ENCODE measurements at places on chromosomes 3 and 15.

DNA sequence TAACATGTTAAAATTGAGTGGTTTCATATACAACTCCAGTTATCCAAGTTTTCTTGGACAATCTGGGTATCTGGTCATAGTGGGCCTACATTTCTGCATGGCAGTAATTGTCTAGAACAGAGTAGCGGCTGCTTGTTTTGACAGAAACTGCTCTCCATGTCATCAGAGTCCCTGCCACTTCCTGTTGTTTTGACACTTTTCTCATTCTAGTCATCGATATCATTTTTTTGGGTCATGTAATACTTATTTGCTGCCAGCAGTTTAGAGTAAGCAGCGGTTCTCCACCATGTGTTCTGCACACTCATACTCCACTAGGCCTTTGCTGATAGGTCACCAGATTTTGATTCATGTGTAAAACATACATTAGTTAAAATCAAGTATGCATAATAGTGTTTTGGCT is 81.5 kb downstream of the SLC25A26 start:
- DNase-seq, result peak; percentile 11

GRCh38 chr3:167115331-167115934 is 264.7 kb downstream of the ZBBX start:
- DNase-seq, result no peak

- DNase-seq, result no peak
Observed at GRCh38 chr3:97958796-97959195, 13.4 kb downstream of the RIOX2 start.

- no peak for DNase-seq
Observed at GRCh38 chr15:67968564-67968963, 85.6 kb upstream of the PIAS1 start.

DNA sequence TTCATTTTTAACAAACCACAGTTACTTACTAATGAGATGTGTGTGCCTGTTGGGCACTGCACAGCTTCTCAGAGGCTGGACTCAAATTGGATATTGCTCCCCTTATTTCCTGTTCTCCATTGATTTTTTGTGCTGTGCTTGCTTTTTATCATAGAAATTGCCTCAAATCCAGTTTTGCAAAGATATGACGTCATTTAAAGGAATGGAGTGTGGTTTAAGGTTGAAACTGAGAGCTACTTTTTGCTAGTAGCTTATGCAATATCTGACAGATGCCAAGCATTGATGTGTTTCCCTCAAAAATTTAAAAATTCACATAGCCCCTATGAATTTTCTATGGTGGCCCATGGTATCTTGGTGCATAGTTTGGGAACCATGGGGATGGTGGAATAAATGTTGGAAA is 67.7 kb upstream of the ROPN1 start:
- DNase-seq, result peak; percentile 45

- no peak for DNase-seq
Observed at GRCh38 chr15:88100181-88100580, 156.4 kb downstream of the NTRK3 start.

GRCh38 chr3:119825820-119826219 is 43.9 kb downstream of the NR1I2 start:
- DNase-seq, result no peak

DNA sequence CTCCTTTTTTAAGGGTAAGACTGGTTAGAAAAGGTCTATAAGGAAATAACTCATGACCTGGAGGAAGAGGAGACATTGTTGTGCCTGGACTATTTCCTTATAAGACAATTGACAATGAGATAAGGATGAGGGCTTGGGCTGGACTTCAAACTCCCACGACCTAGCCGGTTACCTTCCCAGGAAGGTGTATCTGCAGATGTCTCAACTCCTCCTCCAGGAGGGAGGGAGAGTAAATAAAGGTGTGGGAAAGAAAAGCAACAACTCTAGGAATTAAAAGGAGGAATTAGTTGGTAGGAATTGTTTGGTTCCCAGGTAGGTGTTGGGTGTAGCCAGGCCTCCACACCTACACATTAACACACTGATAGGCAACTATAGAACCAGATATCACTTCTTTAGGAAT is 97.8 kb upstream of the TBL1XR1 start:
- no peak for DNase-seq

GRCh38 chr3:16146015-16146730 is 28.3 kb upstream of the GALNT15 start:
- DNase-seq, result no peak

- DNase-seq, result peak; percentile 49
Observed at GRCh38 chr15:40097968-40098476, 10.7 kb downstream of the BMF start.

DNA sequence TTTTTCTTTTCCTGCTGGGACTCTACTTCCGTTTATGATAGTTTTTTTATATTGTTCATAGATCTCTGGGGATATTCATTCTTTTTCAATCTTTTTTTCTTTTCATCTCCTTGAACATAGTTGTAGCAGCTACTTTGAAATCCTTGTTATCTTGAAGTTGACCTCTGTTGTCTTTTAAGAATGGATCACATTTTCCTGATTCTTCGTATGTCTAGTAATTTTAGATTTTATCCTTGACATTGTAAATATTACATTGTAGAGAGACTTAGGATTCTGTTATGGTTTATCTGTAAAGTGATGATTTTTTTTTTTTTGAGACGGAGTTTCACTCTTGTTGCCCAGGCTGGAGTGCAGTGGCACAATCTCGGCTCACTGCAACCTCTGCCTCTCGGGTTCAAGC is 20.5 kb downstream of the MKRN2 start:
- no peak for DNase-seq

GRCh38 chr3:176554791-176555654 is 642.3 kb downstream of the TBL1XR1 start:
- no peak for DNase-seq

DNA sequence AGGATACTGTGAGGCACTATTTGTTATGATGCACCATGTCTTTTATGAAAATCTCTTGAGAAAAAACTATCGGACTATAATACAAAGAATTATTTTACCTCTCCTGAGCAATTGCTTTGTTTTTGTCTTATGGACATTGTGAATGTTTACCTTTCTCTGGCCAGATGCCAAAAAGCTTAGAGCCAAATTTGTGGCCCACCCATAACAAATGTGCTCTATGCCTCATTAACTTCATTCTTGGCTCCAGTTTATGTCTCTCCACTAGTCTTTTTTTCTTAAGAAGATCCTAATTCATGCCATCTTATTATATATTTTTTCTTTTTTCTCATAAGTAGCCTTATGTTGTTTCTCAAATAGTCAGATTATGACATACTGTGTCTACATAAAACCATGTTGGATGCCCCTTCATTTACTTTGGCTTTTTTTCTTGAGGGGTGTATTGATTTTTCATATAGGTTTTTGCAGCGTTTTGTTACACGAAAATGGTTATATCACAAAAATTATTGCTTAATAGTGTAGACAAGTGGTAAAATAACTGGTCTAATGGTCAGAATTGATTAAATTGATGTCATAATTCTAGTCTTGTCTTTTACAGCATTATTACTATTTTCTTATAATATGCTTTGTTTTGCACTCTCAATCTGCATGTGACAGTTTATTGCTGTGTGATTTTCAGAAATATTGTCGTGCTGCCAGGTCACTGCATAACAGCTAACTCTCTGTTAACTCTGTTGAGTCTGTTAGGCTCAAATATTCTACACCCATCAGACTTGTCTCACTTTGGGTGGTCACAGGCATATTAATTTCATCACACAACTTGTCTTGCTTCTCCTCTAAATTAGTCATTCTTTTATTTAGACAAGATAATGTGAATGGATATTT is 18.2 kb downstream of the SENP8 start:
- DNase-seq, result no peak

DNA sequence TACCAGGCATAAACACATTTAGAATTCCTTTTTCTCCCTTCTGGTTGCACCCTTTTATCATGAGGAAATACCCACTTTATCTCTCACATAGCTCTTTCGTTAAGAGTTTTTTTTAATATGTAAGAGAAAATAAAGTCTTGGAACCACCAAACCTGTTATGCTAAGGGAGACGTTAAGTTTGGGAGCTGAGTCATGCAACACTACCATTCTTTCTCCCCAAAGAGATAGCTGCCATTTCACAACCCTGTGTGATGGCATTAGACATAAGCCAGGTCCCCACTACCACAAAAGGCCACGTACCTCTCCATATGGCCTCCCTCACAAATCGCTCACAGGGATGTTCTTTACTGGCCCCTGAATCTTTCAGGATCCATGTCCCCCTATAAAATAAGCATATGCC is 7.6 kb upstream of the NIPA1 start:
- DNase-seq, result no peak

DNA sequence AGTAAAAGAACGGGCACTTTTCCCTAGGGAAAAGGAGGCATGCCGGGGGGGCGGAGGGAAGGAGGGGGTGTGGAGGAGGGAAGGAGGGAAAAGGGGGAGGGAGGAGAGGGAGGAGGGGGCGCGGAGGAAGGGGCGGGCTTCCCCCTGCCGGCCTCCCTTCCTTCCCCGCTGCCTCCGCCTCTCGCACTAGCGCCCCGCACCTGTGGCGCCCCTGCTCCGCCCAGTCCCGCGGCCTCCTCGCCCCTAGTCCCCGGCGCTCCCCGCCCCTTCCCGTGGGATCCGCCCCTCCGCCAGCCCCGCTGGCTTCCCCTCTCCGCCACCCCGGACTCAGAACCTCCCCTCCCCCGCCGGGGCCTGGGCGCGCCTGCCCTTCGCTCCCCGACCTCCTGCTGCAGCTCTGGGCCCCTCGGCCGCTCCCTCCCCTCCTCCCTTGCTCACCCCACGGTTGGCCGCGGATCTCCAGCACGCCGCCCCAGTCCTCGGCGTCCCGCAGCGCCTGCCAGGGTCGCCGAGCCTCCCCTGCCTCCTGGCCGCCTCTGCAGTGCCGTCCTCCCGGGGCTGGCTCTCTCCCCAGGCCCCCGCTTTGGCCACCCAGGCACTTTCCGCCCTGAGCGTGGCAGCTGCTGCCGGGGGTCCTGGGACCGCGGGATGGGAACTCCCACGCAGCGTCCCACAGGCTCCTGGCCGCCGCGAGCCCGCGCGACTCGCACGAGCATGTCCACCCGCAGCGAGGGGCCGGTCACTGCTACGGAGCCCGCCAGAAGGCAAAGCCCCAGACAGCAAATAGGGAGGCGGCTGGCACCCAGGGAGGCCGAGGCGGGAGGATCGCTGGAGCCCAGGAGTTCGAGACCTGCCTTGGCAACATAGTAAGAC is 147.4 kb downstream of the TJP1 start:
- DNase-seq, result peak; percentile 59

DNA sequence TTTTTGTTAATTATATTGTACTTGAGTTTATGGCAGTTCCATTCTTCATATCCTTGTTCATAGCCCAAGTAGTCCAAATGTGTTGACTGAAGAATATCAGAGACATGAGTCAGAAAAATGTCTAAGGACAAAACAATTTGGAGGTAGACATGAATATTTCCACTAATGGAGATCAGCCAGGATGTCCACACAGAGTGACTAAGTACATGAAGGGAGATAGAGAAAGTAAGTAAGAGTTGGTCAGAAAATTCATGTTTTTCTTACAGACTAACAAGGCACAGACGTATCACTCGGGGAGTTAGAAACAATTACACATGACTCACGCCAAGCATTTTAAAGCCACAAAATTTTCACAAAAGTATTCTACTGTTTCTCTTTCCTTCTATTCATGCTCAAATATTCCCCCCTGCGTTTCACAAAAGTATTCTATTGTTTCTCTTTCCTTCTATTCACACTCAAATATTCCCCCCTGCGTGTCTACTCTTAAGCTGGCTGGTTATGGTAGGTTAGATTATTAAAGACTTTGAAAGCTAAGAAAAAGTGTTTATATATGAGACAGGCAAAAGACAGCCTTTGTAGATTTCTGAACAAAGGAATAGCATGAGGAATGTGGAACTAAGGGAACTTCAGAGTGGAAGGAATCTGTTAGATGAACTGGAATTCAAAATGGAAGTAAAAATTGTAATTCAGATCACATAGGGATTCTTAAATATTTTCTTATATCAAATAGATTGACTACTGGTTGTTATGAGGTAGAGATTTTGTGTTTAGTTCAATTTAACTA is 648.7 kb upstream of the CCDC54 start:
- DNase-seq, result peak; percentile 100

DNA sequence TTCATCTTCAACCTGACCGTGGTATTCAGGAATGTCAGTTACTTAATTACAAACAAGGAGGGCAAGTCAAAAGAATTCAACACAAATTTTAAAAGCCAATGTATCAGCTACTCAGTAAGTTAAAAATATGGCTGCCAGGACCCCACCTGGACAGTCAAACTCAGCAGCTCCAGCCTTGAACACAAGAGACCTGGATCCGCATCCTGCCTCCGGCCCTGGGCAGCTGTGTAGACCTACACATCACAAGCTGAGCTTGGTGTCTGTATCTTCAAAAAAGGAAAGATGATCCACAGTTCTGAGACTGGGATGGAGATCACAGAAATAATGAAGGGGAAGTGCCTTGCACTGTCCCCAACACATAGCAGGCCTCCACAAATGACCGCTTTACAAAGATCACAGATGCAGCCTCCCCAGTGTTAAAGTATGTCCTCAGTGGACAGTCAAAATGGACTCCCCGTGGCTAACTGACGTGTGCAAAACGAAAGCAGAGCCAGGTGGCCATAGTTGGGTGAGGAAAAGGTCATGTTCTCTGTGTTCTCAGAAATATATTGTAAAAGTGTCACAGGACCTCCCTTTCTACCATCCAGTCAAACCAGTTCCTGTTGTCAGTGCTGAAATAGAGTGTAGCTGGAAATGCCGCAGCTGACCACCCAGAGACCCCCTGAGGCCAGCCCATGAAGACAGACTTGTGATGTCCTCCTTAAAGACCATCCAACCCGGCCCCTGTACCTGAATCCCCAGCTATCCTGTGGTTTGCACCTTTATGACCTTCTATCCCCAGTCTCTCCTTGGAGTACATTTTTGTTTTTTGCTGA is 168.5 kb upstream of the NSMCE3 start:
- no peak for DNase-seq

GRCh38 chr3:11430624-11431023 is 158.4 kb downstream of the ATG7 start:
- no peak for DNase-seq

- DNase-seq, result no peak
Observed at GRCh38 chr3:140316868-140317400, 360.9 kb upstream of the TRIM42 start.

DNA sequence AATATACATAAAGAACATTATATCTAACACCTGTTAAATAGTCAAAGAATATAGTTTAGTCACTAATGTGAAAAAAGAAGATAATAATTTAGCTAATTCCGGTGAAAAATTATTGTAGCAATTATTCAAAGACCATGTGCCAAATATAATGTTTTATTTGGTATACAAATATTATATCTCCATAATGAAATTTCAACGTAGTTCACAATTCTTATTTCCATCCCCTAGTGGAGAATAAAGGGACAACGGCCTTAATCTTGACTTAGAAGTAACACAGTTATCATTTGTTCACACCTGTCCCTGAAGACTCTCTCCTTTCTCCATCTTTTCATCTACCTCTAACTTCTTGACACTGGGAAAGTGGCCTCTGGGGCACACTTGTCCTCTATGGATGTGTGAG is 213.4 kb downstream of the ERC2 start:
- no peak for DNase-seq

All from fibroblast of skin of back (primary cell).